ENCODE measurements at places on chromosomes 7 and 10. TPM values are rescaled to one million over a fixed set of nuclear protein-coding genes. Genes with fewer than 3 reads are reported as not detected.

The SPDYE8 gene
- not detected for total RNA-seq

The TUBB8 gene
- 0.40 TPM for total RNA-seq

The GATA3 gene
- 0.27 TPM for total RNA-seq

The GPR85 gene
- total RNA-seq = 0.75 TPM

The TUBAL3 gene
- total RNA-seq = 53.9 TPM

The HSPA12A gene
- total RNA-seq = 6.6 TPM

The CALHM1 gene
- not detected for total RNA-seq

The LRRD1 gene
- total RNA-seq = 0.18 TPM

The NUB1 gene
- total RNA-seq = 53.3 TPM

The TMEM196 gene
- not detected for total RNA-seq

The VSTM4 gene
- 1.4 TPM for total RNA-seq

The DGKI gene
- total RNA-seq = 0.24 TPM

The HOXA2 gene
- total RNA-seq = 3.2 TPM

The MOSPD3 gene
- 18.6 TPM for total RNA-seq

The C10orf143 gene
- 6.9 TPM for total RNA-seq

The TSPAN12 gene
- 32.1 TPM for total RNA-seq

Data from left colon (tissue), 2 donors.